LHCN-M2 (cell line): ENCODE measurements at places on chromosomes 16 and 17.
A peak's percentile ranks its signal among the peaks of the same experiment; 100 is the strongest.

DNA sequence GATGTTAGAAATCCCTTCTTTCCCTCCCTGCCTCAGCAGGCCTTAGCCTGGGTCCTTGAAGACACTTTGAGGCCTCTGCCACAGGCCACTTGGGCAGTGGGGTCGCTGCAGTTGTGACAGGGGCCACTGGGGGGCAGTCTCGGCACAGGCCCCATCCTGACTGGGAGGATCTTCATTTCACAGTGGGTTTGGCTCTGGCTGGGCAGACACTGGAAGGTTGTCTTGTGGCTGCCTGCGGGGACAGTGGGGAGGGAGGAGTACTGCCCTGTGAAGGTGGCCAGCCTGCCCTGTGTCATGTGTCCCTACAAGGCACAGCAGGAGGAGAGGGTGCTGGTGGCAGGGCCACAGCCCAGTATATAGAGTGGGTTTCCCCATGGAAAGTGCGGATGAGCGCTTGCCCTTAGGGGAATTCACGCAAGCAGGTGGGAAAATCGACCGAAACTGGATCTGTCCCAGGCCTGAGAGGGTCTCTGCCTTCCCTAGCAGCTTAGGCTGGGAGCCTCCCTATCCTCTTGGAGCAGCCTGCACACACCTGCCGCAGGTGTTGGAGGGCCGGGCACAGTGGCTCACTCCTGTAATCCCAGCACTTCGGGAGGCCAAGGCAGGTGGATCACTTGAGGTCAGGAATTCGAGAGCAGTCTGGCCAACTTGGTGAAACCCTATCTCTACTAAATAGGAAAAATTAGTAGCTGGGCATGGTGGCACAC is 28.8 kb downstream of the GINS2 start:
- peak; percentile 43 for DNase-seq

DNA sequence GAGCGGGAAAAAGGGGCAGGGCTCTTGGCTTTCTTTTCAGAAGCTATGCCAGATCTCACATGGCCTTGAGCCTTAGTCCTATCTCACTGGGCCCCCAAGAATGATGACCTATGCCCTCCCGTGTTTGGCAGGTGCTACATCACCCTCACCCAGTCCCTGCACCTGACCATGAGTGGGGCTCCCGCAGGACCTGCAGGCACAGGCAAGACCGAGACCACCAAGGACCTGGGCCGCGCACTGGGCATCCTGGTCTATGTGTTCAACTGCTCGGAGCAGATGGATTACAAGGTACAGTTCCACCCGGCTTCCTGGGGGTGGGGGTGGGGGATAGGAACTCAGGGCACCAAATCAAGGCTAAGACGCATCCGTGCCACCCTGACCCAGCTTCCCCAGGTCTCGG is 120.9 kb downstream of the DNAH9 start:
- no peak for DNase-seq

DNA sequence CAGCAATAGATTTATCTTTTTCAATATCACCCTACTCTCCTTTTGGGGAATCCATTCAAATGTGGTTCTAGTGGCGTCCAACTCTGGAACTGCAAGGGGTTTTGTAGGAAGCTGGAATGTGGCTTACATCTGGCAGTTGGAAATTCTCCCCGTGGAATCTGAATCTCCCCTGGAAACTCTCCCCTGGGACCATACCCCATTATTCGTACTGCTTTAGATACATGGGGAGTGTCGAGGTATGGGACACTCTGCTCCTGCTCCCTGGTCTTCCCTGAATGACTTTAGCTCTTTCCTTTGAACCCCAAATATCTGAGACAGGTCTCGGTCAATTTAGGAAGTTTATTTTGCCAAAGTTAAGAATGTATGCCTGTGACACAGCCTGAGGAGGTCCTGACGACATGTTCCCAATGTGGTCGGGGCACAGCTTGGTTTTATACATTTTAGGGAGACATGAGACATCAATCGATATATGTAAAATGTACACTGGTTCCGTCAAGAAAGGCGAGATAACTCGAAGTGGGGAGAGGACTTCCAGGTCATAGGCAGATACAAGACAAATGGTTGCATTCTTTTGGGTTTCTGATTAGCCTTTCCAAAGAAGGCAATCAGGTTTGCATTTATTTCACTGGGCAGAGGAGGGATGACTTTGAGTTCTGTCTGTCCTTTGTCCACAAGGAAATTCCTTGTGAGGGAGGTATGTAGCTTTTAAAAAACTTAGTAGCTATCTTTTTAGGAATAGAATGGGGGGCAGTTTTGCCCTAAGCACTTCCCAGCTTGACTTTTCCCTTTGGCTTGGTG is 89.1 kb upstream of the CORO6 start:
- DNase-seq = no peak

GRCh38 chr17:41723801-41724475 is 10.5 kb downstream of the HAP1 start:
- no peak for DNase-seq

DNA sequence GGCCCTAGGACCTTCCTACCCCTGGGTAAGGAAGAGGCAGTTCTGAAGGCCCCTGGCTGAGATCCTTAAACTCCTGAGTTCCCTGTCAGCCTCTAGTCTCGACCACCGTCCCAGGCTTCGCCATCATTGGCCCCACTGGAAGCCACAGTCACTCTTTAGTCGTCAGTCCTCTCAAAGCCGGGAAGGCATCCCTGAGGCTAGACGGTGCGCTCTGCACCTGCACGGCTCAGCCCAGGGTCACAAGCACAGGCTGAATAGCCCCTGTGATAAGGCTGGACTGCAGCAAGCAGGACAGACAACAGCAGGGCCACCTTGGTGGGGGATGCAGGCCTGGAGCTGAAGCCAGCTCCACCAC is 3.3 kb upstream of the HEXIM1 start:
- DNase-seq = no peak

DNA sequence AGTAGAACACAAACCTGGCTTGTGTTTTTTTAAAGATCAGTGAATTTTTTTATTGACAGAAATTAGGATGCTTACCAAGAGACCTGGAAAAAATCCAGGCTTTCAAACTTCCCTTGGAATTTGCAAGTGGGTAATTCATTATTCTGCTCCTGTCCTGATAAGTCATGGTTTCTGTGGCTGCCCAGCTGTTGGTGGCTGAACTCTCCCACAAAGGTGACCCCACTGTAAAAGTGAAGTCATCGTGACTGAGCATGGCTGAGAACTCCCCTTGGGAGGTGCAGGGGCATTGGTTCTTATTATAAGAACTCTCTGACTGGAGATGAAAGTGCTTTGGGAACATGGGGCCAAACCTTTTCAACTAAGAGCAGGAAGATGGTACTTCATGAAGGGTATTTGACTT is 46.6 kb upstream of the TANC2 start:
- DNase-seq = peak; percentile 94

- DNase-seq = no peak
Observed at GRCh38 chr16:54106057-54106456, 180.5 kb downstream of the IRX3 start.
